ENCODE measurements at places on chromosomes 5 and 9.

DNA sequence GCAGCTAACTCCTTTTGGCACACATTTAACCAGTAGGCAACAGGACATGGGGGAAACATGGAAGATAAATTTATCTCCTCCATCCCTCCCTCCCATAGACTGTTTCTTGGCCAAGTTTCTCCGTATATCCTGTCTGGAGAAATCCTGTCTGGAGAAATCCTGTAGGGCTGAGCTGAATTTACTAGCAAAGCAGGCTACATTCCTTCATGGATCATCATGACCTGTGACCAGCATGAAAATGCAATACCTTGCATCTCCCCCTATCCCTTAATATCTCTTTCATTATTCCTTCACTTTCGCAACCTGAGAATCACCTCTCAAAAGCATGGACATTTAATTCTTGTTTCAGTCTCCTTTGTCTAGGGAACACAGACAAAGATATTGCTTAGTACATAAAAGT is 379.1 kb downstream of the PSAT1 start:
- no peak for DNase-seq

DNA sequence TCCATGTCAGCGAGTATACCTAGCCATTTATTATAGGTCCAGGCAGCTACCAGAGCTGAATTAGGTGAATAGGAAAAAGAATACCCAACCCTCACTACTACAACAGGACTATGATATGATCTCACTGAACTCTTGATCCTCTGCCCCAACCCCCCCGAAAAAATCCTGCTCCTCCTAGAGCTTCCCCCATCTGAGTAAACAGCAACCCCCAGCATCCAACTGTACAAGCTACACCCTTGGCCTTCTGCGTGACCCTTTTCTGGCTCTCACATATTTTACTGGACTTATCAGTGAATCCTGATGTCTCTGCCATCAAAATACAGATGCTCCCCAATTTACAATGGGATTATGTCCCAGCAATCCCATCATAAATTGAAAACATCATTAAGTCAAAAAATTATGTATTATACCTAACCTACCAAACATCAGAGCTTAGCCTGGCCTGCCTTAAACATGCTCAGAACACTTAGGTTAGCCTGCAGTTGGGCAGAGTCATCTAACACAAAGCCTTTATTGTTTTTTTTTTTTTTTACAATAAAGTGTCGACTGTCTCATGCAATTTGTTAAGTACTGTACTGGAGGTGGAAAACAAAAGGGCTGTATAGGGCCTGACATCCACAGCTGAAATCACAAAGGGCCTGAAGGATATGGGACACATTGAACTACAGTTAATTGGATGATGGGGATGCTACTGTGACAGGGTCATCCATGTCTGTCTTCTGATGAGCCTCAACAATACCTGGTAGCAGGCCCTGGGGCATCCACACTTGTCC is 128.9 kb upstream of the ERCC6L2 start:
- no peak for DNase-seq

DNA sequence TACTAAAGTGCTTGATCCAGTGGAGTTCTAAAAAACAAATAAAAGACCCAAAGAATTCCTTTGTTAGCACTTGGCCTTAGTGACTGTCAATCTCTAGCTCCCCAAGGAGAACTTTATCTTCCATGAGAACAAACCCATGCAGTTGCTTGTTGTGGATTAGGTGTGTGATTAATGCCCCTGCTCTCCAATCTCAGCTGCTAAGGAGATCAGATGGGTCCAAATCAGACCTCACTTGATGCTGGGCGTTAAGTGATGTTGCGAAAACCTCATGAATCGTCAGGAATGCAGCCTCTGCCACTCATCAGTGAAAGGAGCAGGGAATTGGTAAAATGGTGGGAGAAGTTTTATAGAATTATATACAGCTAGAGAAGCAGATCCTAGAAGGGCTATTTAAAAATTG is 133.7 kb downstream of the DMAC1 start:
- DNase-seq = no peak

- no peak for DNase-seq
Observed at GRCh38 chr9:116450378-116451139, 236.5 kb upstream of the TRIM32 start.

- no peak for DNase-seq
Observed at GRCh38 chr5:90071066-90071465, 338.5 kb downstream of the CETN3 start.

DNA sequence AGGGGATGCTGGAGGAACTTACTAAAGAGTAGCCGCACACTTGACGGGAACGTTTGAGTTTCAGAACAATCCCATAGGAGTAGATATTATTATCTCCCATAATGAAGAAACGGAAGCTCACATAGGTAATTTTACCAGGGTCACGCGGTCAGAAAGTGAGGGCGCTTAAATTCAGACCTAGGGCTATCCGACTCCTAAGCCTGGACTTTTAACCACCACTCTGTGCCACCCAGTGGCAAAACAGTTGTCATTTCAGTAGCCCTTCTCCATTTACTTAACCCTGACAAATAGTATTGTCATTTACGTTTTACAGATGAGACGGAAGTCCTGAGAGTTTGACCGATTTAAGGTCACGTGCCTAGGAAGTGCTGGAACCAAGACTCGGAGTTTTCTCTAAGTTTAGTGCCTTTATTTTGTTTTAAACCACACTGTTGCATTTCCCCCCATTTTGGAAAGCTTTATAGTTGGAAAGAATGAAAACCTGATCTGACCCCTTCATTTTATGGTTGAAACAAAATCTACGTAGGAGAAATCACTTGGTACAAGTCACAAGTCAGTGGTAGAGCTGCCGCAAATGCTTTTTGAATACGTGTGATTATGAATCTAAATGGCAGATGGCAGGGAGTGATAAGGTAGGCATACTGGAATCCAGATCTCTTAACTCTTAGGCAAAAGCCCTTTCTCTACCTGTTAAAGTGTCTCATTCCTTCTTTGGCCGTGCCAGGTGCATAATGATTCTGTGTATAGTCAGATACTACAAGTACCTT is 650 bp downstream of the MRRF start:
- DNase-seq = no peak

DNA sequence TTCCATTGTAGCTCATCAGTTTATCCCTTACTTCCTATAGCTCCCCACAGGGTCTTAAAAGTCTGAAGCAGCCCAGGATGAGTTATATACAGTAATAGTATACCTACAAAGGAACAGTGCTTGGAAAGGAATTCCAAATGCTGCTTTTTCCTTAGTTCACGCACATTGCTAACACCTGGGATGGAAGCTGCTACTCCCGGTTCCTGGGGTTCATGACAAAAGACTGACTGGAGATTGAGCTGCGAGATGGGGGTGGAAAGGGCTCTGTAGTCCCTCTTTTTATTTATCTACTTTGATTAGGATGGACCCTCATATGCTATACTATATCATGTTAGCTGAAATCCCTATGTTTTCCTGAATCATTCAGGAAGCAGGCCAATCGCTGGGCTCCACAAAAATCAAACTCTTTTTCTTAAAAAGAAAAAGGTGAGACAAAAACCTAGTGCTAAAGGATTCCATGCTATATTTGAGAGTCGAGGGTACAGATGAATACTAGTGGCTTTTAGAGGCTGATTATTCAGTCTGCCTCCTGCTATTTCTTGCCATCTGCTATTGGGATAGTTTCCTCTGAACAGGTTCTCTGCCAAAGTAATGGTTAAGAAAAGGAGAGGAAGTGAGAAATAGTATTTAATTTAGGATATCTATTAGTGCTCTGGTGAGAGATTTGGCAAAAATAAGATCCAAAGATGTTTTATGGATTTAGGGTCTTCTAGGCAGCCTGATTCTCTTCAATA is 81.2 kb downstream of the MRPS27 start:
- DNase-seq = no peak

GRCh38 chr5:9347541-9348295 is 198.2 kb downstream of the SEMA5A start:
- no peak for DNase-seq

- DNase-seq = no peak
Observed at GRCh38 chr5:160923411-160923810, 71.4 kb upstream of the ATP10B start.

GRCh38 chr5:122408592-122409224 is 96.7 kb downstream of the SNCAIP start:
- DNase-seq = no peak

DNA sequence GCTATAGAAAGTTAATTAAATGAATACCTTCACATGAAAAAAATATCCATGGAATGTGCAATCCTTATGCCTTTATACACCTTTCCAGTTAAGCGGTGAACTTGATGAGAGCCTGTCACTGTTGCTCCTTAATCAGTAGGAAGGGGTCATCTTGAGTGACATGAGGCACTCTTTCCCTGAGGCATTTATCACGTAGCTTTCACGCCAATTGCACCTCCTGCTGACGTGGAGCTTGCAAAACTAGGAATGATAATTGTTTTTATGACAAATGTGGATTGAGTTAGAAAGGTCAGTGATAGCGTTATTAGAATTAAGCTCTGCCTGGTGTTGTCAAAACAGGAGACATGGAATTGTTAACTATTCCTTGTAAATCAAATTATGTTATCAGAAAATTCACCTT is 79.7 kb downstream of the SLF1 start:
- no peak for DNase-seq

DNA sequence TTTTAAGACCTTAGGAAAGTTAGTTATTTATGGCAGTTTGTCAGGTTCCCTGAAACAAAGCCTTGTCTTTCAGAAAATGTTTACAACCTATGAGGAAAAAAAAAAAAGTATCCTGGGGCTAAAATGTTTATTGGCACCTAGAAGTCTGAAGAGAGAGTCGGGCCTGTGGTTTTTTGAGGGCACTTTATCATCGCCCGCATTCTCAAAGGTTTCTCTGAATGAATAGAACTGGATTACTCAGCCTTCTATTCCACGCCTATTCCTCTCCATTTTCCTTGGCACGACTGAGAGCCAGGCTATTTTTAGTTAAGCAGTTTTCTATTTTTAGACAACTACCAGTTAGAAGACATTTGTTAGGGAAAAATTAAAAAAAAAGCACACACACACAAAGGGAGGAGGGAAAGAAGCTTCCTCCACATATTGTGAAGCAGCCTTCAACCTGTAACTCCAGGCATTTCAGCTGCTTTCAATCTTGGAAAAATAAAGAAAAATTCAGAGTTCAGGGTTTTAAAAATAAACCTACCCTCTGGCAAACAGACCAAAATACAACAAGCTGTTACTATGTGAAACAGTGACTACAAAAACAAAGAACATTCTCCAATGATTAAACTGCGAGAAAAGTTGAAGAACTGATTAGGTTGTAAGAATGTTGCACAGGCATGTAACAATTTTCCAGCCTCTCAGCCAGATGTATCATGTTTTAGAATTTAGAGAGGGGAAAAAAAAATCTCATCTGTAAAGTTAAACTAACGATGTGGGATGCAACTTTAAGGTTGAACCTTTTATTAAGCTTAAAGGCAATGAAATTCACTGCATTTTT is 97.0 kb downstream of the MEF2C start:
- DNase-seq = peak; percentile 85

DNA sequence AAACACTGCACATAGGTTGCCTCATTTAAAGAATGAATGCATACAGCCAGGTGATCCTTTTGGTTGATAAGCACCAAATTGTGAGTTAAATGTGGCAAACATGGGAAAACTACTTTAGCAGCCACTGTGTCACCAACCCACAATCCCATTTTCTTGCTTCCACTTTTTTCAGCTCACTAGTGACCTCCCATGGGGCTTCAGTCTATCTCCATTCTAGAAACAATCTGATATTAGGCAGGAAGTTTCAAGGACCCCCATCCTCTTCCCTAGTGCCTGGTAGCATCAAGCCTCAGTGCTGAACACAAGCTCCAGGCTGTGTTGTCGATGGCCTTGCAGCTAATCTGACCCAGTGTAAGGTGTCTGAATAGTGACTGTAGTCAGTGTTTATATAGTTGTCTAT is 66.2 kb downstream of the PLPPR1 start:
- no peak for DNase-seq

- DNase-seq = no peak
Observed at GRCh38 chr9:82761027-82761426, 301.9 kb downstream of the RASEF start.

- no peak for DNase-seq
Observed at GRCh38 chr9:127979333-127980059, 1.3 kb downstream of the EEIG1 start.

- DNase-seq = no peak
Observed at GRCh38 chr5:132474881-132475496, 15.6 kb downstream of the IRF1 start.

GRCh38 chr5:169980418-169981053 is at the start of gene INSYN2B:
INSYN2B (minus strand) TSS chr5:169980495; CDS start chr5:169883898, 96,597 bp downstream.
- DNase-seq = peak; percentile 83

GRCh38 chr5:38835887-38836286 is 9.9 kb upstream of the OSMR start:
- no peak for DNase-seq

DNA sequence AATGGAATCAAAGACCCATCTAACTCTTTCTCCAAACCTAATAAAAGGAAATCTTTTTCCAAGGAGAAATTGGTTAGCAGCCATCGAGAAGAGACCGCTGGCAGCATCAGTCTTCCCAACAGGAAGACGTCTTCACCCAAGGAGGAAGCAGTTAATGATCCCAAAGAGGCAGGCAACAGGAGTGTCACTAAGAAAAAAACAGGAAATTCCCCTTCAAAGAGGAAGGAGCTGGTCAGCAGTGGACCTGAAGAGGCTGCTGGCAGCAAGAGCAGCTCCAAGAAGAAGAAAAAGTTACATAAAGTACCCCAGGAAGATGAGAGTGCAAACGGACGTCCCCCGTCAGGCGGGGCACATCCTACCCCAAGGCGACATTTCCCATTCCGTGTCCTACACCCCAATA is 143.7 kb downstream of the ELAVL2 start:
- no peak for DNase-seq

DNA sequence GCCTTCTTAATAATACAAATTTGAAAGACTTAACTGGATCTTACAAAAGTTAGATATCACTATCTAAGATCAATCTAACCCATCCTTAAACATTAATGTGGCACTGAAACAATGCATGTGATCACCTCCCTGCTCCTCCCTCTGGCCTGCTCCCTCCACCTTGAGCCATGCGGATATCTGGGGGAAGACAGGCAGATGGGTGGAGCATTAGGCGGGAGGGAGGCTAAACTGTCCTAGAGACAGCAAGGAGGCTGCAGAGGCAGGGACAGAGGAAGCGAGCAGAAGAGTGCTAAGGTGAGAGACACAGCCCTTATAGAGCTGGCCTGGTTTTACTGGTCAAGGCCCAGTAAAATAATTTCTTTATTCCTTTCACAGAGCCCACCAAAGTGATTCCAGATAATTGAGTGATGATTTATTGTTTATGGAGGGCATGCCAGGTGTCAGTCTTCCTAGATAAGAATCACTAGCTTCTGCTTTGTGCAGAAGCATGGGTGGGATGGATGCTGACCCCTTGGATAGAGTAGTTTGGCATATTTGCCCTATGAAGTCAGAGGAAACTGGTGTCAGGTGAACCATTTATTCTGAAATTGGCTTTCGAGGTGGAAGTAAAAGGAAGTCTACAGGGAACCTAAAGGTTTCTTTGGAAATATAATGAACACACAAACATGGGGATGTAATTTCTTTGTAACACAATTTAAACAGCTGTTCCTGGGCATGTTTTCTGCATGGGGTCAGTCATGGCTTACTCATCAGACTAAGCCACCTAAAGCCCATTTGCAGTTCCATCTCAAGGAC is 188.3 kb downstream of the GNAQ start:
- DNase-seq = no peak

- DNase-seq = no peak
Observed at GRCh38 chr5:67434466-67434865, 237.9 kb upstream of the CD180 start.

All from GM04504 (cell line).